Vagina (tissue), 2 donors: ENCODE measurements at places on chromosomes 13 and 19. TPM values are rescaled to one million over a fixed set of nuclear protein-coding genes. Genes with fewer than 3 reads are reported as not detected.
A peak's percentile ranks its signal among the peaks of the same experiment; 100 is the strongest.

DNA sequence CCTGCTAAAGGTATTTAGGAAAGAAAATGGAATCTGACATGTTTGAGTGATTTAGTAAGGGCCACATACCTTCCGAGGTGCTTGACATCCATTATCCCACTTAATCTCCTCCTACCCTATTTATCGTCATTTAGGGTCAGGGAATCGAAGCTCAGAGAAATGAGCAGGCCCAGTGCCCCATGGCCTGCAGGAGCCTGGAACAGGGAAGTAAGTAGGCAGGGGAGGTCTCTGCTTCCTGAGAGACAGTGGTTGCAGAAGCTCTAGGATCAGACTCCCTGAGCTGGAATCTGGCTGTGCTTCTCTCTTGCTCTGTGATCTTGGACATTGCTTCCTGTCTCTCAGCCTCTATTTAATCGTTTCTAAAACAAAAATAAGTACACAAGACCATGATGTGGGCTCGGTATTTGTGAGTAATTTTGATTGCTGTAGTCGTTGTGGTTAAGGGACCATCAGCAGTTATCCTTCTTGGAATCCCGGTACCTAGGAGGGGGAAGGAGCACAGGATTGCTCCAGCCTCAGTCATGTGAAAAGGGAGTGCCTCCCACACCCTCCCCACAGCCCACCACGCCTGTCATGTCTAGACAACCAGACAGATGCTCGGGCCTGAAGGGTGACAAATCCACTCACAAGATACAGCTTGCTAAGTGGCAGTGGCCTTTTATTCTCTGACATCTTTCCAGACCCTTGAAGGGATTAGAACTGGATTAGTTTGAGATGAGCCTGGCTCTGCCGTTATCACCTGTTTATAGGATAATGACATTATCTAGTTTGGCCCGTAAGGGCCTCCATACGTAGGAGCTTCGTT is 169.2 kb upstream of the TSHZ3 start:
- DNase-seq: peak; percentile 25

DNA sequence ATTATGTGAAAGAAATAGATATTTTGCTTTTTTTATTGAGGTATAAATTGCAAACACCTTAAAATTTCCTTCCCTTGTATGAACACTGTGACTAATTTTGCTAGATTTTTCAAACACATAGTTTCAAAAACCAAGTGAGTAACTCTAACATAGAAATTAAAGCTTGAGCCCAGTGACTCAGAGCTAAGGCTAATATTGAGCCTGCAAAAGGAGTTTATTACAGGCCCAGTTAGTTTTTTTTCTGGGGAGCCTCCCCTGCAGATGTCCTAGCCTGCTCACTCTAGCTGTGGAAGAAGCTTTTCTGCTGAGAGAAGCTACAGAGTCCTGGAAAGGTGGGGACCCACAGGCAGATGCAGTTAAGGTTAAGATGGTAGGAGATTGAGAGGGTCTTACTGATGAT is 3.4 kb downstream of the ZNF430 start:
- no peak for DNase-seq

DNA sequence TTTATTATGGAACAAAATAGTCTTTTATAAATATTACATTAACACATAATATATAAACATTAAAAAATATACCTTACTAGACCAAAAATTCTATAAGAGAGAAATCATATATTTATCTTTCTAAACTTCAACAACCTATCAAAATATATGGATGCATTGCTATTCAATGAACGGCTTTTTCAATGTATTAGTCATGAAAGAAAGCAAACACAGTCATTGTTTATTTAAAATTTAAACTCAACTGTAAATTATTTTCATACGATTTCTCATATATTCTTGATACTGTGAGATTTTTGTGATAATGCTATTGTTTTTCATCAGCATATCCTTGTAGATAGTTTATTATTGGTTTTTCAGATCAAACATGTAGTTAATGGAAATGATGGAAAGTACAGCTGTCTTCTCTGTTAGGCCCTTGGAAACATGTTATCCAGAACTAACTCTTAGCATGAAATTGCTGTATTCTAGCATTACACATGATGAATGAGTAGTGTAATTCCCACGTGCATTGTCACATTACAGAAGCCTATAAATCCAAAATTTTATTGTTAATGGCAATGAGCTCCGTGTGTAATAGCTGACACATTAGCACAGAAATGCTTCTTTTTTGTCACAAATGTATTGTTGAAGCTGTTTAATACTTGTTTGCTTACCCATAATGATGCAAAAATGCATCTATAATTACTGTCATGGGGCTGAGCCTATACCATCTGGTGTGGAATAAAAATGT is 1639.9 kb downstream of the SLITRK5 start:
- no peak for DNase-seq

DNA sequence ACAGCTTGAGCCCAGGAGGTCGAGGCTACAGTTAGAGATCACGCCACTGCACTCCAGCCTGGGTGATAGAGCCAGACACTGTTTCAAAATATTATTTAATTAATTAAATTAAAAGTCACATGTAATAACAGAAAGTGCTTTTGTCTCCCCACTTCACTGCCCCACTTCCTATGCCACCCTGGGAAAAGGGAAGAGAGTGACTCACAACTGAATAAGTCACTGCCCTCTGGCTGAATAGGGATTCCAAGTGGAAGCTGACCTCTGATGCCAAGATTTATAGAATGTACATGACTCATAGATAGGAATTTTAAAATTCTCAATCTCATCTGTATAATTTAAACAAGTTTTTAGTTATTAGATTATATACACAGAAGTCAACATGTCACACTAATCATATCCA is 22.2 kb upstream of the ERVV-1 start:
- no peak for DNase-seq

The SERP2 gene
- total RNA-seq: 13.8 TPM

DNA sequence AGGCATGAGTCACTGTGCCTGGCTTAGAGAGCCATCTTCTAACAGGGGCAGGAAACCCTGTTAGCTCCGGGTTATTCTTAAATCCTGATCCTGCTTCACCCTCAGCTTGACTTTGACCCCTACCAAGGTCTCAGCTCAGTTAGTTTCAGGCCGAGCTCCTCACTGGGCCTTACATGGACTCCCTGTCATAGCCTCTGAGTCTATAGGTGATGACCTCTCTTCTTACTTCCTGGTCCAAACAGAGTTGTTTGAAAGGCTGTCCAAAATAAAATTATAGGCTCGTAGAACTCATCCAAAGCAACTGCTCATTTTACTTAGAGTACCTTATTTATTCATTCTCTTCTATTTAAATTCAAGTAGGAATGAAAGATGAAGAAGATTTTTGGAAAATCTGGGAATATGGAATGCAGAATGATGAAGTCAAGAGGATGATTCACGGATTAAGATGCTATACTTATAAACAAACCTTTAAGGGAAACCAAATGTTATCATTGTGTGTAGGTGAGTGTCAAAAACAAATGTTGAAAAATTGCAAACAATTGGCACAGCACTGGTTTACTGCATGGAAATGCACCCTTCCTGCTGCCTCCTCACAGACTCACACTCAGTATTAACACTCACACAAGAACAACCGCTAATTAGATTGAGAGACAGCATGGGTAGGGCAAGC is 174.1 kb downstream of the RGCC start:
- no peak for DNase-seq
